NCI-H345 (cell line): ENCODE measurements at places on chromosomes 12 and 14.
A peak's percentile ranks its signal among the peaks of the same experiment; 100 is the strongest.

DNA sequence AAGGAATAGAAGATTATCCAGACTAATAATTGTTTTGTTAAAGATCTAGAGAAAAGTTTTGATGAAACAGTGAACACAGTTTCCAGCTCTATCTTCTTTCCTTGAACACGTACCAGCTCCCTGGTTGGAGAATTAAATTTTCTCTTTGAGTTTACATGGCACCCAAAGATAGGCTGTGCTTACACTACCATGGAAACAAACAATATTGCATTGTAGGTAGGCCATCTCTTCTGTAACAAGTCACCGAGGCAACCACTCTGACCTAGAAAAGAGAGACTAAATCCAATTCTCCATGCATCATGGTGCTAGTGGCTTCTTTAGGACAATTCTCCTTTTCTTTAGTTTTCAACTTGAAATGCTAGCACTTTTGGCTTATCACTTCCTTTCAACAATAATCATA is 9.9 kb downstream of the BMAL2 start:
- no peak for DNase-seq

DNA sequence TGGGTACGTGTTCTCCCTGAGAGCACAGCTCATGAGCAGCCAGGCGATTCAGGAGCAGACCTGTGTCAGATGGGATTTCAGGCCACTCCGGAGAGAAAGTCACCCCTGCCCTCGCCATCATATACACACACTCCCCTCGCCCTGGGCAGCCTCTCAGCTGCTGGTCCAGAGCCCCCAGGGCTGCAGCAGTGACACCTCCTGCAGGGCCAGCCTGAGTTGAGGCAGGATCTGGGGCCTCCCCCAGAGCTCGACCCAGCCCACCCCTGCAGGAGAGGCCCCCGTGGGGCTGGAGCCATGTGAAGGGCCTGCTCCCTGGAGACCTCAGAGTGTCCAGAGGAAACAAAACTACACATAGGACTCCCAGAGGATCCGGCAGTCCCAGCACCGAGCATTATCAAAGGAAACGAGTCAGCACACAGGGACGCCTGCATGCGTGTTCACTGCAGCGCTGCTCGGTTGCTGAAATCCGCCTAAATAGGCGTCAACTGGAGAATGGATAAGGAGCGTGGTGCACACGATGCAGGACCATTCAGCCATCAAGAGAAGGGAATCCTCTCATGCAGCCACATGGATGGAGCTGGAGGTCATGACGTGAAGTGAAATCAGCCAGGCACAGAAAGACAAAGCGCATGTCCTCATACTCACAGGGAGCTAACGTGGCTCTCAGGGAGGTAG is 104.0 kb downstream of the TNFAIP2 start:
- no peak for DNase-seq

DNA sequence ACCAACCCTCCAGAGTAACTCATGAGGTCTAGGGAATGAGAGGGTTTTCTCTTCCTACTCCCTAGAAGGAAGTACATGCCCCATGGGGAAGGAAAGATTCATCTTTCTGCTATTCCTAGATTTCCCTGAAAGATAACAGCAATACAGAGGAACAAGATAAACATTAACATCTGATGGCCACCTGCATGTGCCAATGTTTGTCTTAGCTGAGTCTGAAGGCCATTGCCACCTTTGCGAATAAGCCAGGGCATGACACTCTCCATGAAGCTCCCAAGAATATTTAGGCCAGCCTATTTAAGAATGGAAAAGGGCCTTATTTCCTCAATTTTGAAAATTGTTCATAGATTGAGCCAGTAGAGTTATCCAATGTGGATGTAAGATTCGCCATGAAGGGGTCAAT is 26.0 kb downstream of the IGF1 start:
- no peak for DNase-seq

DNA sequence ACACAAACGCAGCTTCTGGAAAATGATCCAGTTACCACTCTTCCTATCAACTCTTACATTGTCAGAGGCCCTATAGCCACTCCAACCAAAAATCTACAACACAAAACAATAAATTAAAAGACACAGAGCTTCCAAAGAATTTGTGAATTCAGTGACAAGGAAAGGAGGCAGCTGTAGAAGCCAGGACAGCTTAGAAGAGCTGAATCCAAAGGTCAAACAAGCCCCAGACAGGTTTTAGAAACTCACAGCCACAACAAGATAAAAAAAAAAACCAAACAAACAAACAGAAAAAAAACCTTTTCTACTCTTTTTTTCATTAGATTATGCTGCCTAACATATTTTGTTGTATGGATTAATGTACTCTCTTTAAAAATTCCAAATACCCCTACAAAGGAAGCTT is 94.4 kb downstream of the KIF21A start:
- no peak for DNase-seq

DNA sequence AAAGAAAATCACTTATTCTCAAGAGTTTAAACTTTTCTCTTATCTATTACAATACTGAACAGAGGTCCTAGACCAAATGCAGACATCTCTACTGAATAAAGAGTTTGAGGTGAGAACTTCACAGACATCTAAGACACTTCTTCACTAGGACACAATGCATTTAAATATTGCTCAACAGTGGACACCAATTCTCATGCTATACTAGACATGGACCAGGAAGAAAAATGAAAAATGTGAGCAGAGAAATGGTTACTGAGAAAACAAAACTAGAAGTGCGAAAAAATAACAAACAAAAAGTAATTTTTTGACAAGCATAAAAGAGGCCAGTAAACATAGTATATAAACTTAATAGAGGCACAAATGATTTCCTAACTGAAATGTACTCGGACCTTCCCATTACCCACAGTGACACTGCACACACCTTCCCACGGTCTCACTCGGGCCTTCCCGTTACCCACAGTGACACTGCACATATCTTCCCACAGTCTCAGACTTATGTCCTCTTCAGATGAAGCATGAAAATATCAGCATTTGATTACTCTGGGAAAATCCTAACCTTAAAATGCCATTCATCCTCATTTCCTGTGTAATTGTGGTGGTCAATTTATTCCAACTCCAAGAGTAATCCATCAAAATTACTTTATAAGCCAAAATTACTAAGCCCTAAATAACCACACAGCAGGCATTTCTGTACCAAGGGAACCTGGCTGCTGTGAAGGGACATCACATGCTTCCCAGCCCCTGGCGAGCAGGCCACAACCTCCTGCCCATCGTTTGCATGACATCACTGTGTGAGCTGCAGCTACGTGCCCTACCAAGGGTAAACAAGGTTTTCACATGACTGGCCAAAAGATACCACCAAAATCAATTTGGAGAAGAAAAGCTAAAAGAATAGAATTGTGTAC is 6.4 kb downstream of the SLC15A4 start:
- peak; percentile 35 for DNase-seq

DNA sequence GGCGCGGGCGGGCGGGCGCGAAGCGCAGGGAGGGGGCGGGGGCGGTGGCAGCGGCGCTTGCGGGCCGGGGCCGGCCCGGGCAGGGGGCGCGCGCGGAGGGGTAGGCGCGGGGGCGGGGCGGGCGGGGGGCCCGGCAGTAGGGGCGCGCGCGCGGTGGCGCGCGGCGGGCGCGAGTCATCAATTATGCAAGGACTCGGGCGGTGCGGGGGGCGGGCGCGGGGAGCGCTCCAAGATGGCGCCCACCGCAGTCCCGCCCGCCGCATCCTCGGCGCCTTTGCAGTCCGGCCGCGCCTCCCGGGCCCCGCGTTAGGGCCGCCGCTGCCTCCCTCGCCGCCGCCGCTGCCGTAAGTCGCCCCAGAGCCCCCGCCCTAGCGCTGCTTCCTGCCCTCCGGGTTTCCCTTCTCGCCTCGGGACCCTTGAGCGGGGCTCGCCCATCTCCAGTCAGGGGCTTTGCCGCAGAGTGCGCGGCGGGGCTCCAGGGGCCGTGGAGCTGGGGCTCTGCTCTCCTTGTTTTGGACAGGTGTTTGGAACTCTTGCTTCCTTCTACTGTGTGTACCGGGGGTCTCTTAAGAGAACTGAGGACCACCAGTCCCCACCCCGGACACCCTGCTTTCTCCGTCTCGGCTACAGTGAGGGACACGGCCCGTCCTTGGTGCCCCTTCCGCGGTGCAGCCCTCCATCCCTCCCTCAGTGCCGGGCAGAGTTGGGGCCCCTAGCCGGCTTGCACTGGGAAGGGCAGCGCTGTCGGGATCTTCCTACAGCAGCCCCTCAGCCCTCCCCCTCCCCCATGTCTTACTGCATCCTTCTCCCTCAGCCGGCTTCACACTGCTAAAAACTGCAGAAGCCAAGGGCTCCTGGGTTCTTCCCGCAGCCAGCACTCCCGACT is at the start of gene SCN8A:
TSS of gene SCN8A (plus strand) at position 218 of the 886 bp plus-strand sequence. CDS start 71,585 bp downstream, outside the sequence.
- peak; percentile 89 for DNase-seq

GRCh38 chr14:42665083-42665482 is 1058.4 kb downstream of the LRFN5 start:
- no peak for DNase-seq

DNA sequence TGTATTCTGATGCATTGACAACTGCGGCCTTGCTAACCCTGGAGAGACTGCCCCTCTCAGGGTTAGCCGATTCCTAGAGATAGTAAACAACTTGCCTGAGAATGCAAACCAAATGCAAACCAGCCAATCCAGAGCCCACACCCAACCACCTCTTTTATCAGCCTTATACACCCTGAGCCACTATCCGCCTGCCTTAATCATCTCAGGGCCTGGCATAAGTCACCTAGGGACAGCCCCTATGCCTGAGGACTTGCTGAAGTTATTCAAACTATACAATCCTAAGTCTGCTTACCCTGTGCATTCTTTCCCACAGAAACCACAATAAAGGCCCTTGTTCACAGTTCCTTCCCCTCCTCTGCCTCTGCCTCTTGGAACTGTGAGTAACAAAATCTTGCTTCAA is 177.2 kb downstream of the KCNA5 start:
- no peak for DNase-seq

GRCh38 chr12:109858764-109859163 is 21.6 kb downstream of the GLTP start:
- no peak for DNase-seq

GRCh38 chr12:31407562-31407961 is 81.6 kb upstream of the SINHCAF start:
- no peak for DNase-seq

DNA sequence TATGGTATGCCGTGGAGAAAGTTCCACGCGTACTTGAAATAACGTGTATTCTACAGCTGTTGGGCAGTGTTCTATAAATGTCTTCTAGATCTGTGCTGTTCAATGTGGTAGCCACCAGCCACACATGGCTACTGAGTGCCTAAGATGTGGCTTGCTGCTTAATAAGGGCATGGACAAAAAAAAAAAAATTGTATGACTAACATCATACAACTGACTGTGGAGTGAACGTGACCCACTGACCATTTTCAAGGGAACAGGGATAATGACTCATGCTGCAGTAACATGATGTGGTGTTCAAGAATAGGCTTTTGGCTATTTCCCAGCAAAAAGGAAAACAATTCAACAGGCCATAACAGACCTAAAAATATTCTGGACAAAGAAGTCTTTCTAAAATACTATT is 13.0 kb downstream of the ATG14 start:
- DNase-seq: no peak

DNA sequence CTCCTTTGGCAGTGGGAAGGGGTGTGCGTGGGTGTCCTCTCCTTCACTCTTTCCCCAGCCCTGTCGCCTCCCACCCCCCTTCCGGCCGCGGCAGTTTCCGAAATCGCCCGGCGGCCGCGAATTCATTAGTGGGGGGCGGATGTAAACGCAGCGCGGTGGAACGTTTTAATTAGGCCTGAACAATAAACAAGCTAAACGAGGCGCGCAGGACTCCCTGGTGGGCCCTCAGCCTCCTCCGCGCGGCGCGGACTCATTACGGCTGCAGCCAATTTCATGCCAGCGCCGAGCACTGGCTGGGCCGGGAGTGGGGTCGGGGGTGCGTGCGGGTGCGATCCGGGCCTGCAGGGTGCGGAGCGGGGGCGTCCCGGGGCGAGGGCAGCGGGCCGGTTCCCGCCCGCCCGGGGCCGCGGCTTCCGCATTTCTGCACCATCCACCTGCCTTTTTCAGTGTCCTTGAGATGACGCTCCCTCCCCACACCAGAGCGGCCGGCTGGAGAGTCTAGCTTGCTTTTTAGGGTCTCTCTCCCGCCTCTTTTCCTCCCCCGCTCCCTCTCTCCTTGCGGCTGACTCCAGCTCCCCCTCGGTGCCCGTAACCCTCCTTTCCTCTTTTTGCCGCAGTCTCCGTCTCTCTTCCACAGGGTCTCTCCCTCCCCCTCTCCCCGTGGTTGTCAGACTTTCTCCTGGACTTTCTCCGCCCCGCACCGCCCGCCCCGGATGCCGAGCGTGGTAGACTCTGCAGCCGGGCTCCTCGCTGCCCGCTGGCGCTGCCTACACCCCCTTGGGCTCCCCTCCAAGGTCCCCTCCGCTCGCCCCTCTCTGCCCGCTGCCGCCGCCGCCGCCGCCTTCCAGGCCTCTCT is at the start of gene CISTR:
TSS of gene CISTR (minus strand) at position 644 of the 856 bp plus-strand sequence.
- no peak for DNase-seq

DNA sequence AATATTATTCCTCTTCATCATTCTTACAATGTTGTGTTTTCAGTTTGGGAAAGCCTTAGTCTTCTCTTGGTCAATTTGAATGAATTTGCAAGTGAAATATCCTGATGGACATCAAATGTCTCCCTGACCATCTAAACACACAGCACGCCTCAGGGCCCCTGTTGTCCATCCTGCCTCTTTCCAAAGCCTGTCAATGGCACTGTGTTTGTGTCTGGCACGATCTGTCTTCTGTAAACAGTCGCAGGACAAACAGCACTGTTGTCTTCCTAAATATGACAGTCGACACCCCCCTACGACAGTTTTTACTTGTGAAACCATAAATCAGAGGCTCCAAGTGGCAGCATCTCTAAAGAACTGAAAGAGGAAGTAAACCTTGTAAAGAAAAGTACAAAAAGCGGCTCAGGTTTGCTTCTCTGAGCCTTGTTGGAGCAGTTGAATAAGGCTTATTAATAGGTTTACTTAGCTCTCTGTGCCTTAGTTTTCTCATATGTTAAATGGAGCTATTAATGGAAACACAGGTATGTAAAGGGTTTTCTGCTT is 285.8 kb downstream of the NRXN3 start:
- DNase-seq: no peak

- DNase-seq: no peak
Measured at GRCh38 chr12:46609273-46609623, 216.5 kb downstream of the SLC38A4 start.

GRCh38 chr14:72901361-72901760 is 7.5 kb upstream of the DPF3 start:
- DNase-seq: no peak

- DNase-seq: no peak
Measured at GRCh38 chr12:15650399-15651128, 138.6 kb downstream of the EPS8 start.

GRCh38 chr14:99035712-99036610 is 236.0 kb downstream of the BCL11B start:
- DNase-seq: no peak

DNA sequence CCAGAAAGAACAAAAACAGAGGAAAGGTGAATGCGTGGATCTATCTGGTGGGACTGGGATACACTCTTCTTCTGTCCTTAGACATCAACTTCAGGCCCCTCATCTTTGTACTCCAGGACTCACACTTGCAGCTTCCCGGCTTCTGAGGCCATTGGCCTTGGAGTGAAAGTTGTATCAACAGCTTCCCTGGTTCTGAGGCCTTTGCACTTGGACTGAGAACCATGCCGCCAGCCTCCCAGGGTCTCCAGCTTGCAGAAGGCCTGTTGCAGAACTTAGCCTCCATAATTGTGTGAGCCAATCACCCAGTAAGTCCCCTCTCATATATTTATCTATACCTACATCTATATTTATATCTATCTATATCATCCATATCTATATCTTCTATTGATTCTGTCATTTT is 218.4 kb downstream of the SOX5 start:
- DNase-seq: no peak
